ENCODE measurements at places on chromosomes 12 and 14. TPM values are rescaled to one million over a fixed set of nuclear protein-coding genes. Genes with fewer than 3 reads are reported as not detected.

Gene BORCS5
- 15.6 TPM for polyA plus RNA-seq

- peak; percentile 80 for DNase-seq
Measured at GRCh38 chr12:49188916-49189367, at the start of gene TUBA1A. Gene TUBA1A, minus strand, starts transcription at chr12:49189080. Its CDS starts 101 bp downstream, at chr12:49188979.

DNA sequence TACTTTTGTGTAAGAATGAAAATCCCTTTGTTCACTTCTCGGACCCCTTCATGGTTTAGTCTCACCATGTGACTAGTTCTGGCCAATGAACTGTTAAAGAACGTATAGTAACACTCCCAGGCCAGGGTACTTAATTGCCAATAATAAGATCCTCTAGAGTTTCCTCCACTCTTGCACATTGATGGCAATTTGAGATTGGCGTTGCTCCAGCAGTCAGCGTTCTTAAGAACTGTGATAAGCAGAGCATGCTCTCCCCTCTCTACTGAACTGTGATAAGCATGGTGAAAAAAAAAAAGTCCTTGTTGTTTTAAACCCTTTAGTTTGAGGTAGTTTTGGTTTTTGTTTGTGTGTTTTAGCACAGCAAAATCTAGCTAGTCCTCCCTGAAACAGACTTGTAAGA, 854.5 kb downstream of the SLC6A15 start:
- DNase-seq = no peak

DNA sequence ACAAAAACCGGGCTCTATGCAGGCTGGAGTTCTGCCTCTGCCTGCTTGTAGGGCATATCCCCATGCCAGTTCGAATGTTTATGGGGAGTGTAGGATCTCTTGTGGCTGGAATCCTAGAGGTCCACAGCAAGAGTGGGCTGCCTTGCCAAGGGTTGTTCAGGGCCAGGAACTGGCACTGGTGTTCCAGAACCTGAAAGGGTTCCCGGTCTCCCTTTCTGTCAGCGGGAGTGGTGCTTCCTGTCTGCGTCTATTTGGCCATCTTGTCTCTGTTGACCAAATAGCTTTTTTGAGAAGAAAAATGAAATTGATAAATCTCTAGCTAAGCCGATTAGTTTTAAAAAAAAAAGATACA, 17.8 kb downstream of the OLR1 start:
- DNase-seq = no peak
